ENCODE measurements at places on chromosomes 1 and 21. TPM values are rescaled to one million over a fixed set of nuclear protein-coding genes. Genes with fewer than 3 reads are reported as not detected.

The PGLYRP4 gene
- total RNA-seq: not detected

- no peaks in the 10 kb centered on the region for H3K4me1 ChIP-seq
- no peaks in the 10 kb centered on the region for H3K36me3 ChIP-seq
- no peak for DNase-seq
- H3K27me3 ChIP-seq: peaks cover 20% of the 10 kb centered on the region
- H3K4me3 ChIP-seq: no peak overlapping the region
Observed at GRCh38 chr1:61504305-61504704, 220.6 kb downstream of the TM2D1 start.

- H3K36me3 ChIP-seq: peaks cover 6% of the 10 kb centered on the region
- peaks cover 26% of the 10 kb centered on the region for H3K4me1 ChIP-seq
- DNase-seq: peak; percentile 46
- peak overlapping the region; percentile 38 for H3K27ac ChIP-seq
Observed at GRCh38 chr1:231629132-231629531, 2.5 kb downstream of the DISC1 start.

DNA sequence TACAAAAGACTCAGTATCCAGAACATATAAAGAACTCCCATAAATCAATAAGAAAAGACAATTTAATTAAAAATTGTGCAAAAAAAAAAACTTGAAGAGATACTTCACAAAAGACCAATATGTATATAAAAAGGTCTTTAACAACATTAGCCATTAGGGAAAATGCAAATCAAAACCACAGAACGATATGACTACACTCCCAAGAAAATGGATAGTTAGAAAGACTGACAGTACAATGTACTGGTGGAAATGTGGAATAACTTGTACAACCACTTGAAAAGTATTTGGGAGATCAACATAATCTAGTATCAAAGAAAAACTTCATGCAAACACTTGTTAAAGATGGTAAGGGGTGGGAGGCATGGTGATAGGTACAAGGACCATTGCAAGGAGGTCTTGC, 3.9 kb upstream of the CLCA1 start:
- no peak overlapping the region for H3K4me3 ChIP-seq
- no peaks in the 10 kb centered on the region for H3K4me1 ChIP-seq
- H3K27ac ChIP-seq: no peak overlapping the region
- no peak for DNase-seq
- peaks cover 9% of the 10 kb centered on the region for H3K27me3 ChIP-seq

Data from activated CD8-positive, alpha-beta memory T cell treated with anti-CD3 and anti-CD28 coated beads, Interleukin-2, amount 10 ng/mL, durations not matched to agents 7 days and 5 days (primary cell).